ENCODE measurements at places on chromosomes 13 and 19. TPM values are rescaled to one million over a fixed set of nuclear protein-coding genes. Genes with fewer than 3 reads are reported as not detected.
A peak's percentile ranks its signal among the peaks of the same experiment; 100 is the strongest.

Gene ODAD3
- not detected for total RNA-seq

GRCh38 chr13:33678084-33678483, 139.9 kb upstream of the RFC3 start:
- no peak for DNase-seq

DNA sequence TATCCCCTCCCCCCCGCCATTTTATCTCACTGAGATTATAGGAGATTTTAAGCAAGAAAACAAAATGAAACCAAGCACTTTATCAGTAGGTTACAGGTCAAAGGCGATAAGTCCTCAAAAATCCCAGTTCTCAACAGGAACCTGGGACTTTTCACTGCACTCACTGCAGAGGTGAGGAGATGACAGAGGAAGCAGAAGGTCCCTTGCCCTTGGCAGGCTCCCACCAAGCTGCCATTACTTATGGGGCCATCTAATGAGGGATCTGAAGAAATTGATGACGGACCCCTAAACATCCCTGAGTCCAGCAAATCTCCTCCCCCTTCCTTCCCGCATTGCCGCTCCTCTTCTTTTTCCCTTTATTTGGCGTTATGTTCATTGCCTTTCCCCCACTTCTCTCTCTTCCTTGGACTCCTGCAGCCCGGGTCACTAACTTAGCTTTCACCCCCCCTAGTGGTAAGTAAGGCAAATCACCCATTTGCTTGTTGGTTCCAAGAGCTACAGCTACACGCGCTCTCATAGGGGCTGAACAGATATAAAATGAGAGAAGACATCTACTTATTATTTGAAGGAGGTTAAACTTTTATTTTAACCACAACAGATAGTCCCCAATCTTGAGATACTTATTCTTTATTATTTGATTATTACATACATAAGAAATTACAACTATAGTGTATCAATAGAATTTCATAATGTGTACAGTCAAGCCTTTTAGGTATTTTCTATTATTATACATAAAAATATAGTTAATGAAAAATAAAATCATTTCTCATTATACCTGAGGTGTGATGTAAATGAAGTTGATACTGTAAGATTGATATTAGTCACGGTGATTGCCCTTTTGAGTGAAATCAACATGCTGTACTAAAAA, 52.0 kb upstream of the ARGLU1 start:
- peak; percentile 7 for DNase-seq

DNA sequence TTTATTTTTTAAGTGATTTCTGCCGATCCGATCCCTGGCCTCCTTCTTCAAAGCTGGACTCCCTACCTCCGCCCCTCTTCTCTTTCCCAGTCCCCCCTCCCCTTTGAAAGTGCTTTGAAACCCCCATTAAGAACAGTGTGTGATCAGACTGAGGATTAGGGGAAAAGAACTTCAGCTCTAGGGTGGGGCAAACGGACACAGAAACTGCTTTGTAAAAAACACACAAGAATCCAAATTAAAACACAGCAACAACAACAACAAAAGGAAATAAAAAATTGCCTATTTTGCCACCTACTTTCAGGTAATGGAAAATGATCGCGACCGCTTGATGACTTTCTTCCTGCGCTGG, 1.4 kb downstream of the SPRY2 start:
- DNase-seq, result no peak
